ENCODE measurements at places on chromosomes 1 and 21.

DNA sequence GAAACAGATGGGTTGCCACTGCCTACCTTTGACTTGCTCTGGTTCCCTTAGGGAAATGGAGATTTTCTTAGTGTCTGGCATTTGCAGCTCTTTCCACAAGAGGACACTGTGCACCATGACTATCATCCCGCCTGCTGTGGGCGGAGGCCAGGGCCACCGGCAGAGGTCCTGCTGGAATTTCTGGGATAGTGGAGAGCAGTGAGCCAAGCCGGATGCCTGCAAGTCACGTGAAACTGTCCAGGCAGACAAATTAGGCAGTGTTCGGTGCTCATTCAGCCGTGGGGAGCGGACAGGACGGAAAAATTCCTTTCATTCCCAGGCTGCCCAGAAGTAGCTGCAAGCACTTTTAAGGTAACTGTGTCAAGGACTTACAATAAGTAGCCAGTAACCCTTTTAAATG is 43.4 kb downstream of the IGSF5 start:
- DNase-seq: peak; percentile 79

GRCh38 chr1:198125995-198126735 is 30.6 kb upstream of the NEK7 start:
- DNase-seq: no peak

DNA sequence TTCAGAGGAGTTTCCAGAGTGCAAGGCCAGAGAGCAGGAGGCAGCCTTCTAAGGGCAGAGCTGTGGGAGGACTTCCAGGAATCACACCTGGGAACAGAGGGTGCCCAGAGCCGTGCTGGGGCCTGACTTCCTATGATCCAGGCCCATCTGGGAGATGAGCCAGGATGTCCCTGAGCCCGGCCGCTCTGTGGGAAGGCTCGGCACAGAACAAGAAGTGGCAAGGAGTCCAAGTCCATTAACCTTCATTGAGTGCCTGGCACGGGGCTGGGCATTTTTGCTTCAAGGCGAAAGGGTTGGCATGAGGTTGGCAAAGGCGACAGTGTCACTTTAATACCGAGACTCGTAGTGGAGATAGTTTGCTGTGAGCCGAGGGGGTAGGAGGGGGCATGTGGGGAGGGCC is 18.2 kb downstream of the TMEM201 start:
- no peak for DNase-seq

DNA sequence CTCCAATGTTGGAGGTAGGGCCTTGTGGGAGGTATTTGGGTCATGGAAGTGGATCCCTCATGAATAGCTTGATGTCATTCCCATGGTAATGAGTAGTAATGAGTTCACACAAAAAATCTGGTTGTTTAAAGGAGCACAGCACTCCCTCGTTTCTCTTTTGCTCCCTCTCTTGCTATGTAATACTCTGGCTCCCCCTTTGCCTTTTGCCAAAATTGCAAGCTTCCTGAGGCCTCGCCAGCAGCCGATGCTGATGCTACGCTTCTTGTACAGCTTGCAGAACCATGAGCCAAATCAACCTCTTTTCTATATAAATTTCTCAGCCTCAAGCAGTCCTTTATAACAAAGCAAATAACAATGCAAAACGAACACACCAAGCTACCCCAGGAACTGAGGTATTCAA is 80.9 kb downstream of the LHX9 start:
- DNase-seq: peak; percentile 20

DNA sequence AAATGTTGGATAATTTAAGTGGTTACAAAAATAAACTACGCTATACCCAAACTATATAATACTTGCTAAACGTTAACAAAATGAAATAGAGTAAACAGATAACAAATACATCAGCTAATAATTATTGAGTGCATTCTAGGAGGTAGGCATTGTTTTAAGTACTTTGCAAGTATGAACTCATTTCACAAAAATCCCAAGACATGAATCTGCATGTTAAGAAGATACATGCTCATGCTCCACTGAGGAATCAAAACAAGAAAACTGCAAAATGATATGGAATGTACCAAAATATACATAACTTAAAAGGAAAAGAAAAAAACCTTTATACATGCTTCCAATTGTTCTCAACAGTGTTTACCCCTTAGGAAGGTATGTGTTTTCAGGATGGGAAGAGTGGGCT is 2.5 kb downstream of the FRRS1 start:
- no peak for DNase-seq

DNA sequence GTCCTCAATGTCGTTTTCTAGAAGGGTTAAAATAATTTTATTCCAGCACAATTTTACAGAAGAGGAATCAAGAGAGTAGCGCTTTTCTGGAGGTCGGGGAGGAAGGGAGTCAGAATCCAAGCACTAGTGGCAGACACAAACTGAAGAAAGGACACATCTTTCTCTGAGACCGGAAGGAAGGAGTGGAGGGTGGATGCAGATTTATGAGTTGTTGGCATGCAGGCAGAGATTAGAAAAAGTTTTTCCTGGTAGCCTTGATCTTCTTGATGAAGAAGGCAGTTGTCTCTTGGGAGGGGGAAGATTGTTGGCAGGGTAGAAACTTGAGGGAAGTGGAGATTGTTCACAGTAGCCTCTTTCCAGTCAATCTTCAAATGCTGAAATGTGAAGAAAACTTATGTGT is 149.8 kb downstream of the PAPPA2 start:
- DNase-seq: no peak

- DNase-seq: no peak
These were observed 17.7 kb upstream of the PRRC2C start for GRCh38 chr1:171467626-171468025.

GRCh38 chr1:20404466-20404865 is 81.5 kb downstream of the CAMK2N1 start:
- DNase-seq: peak; percentile 53

Measured in WTC11 (cell line).